Articular chondrocyte of knee joint (primary cell): ENCODE measurements at places on chromosomes 11 and 22. TPM values are rescaled to one million over a fixed set of nuclear protein-coding genes. Genes with fewer than 3 reads are reported as not detected.

The OR52N4 gene
- total RNA-seq = not detected in 2 replicates

The GGTLC3 gene
- total RNA-seq = not detected in 2 replicates

The HEPHL1 gene
- not detected in 2 replicates for total RNA-seq

The POU2AF2 gene
- total RNA-seq = not detected in 2 replicates

The CYB5R3 gene
- 103 and 117 TPM in 2 replicates for total RNA-seq

The PARVB gene
- total RNA-seq = 34.2 and 43.8 TPM in 2 replicates

The MS4A4A gene
- total RNA-seq = not detected in 2 replicates

The MYOD1 gene
- not detected in 2 replicates for total RNA-seq

The SLC22A6 gene
- total RNA-seq = not detected in 2 replicates

The KCNE3 gene
- 1.2 and 1.7 TPM in 2 replicates for total RNA-seq

The MN1 gene
- 13.9 and 14.7 TPM in 2 replicates for total RNA-seq

The BCR gene
- 31.0 and 35.2 TPM in 2 replicates for total RNA-seq

The IL18 gene
- total RNA-seq = 0.39 TPM in 1 of 2 replicates, not detected in the other

The OR51B2 gene
- not detected in 2 replicates for total RNA-seq

The TRIM49 gene
- total RNA-seq = not detected in 2 replicates

The HTR3B gene
- not detected in 2 replicates for total RNA-seq

The LIN7C gene
- total RNA-seq = 89.2 and 95.8 TPM in 2 replicates

The CASP12 gene
- total RNA-seq = 0.22 TPM in 1 of 2 replicates, not detected in the other

The MIOX gene
- total RNA-seq = not detected in 2 replicates

The ENTHD1 gene
- under 0.01 TPM in 1 of 2 replicates, not detected in the other for total RNA-seq

The KCTD17 gene
- 18.8 and 19.3 TPM in 2 replicates for total RNA-seq

The MMP12 gene
- total RNA-seq = 0.11 and 0.26 TPM in 2 replicates

The GSTT2B gene
- total RNA-seq = 1.7 and 19.7 TPM in 2 replicates

The KRTAP5-11 gene
- total RNA-seq = not detected in 2 replicates

The GRM5 gene
- total RNA-seq = not detected in 2 replicates

The CASP4 gene
- 171 and 372 TPM in 2 replicates for total RNA-seq

The ANGPTL5 gene
- 60.3 and 110 TPM in 2 replicates for total RNA-seq

The SAA4 gene
- not detected in 2 replicates for total RNA-seq

The ZNF214 gene
- total RNA-seq = 6.8 and 9.1 TPM in 2 replicates

The OR51E2 gene
- not detected in 2 replicates for total RNA-seq

The TRIM6 gene
- 9.4 and 9.7 TPM in 2 replicates for total RNA-seq

The SMDT1 gene
- total RNA-seq = 6.7 and 8.2 TPM in 2 replicates

The MISFA gene
- 0.43 and 0.78 TPM in 2 replicates for total RNA-seq

The TTC38 gene
- total RNA-seq = 29.5 and 31.0 TPM in 2 replicates

The FZD4 gene
- 22.6 and 29.6 TPM in 2 replicates for total RNA-seq

The CADM1 gene
- 20.4 and 22.9 TPM in 2 replicates for total RNA-seq

The SERGEF gene
- 27.1 and 28.7 TPM in 2 replicates for total RNA-seq

The VPS11 gene
- total RNA-seq = 30.3 and 36.4 TPM in 2 replicates

The LARGE1 gene
- total RNA-seq = 12.2 and 12.6 TPM in 2 replicates

The CSF2RB gene
- total RNA-seq = under 0.01 TPM in 1 of 2 replicates, not detected in the other
